ENCODE measurements at places on chromosomes 1 and 21.

DNA sequence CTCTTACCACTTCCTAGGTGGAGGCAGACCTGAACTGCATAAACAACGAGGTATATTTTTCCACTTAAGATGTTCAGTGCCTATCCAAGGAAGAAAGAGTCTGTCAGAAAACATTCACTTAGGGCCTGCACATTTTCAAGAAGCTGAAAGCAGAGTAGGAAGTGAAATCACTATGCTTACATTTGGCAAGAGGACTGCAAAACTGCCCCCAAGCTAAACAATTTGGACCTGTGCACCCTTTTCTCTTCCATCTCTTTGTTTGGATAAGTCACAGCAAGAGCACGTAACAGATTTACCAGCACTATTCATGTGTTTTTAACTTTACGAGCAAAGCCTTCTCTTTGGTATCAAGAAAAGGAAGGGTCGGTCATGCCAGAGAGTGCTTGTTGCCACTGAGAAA lies 13.2 kb upstream of the BEND5 start:
- no peak for DNase-seq

DNA sequence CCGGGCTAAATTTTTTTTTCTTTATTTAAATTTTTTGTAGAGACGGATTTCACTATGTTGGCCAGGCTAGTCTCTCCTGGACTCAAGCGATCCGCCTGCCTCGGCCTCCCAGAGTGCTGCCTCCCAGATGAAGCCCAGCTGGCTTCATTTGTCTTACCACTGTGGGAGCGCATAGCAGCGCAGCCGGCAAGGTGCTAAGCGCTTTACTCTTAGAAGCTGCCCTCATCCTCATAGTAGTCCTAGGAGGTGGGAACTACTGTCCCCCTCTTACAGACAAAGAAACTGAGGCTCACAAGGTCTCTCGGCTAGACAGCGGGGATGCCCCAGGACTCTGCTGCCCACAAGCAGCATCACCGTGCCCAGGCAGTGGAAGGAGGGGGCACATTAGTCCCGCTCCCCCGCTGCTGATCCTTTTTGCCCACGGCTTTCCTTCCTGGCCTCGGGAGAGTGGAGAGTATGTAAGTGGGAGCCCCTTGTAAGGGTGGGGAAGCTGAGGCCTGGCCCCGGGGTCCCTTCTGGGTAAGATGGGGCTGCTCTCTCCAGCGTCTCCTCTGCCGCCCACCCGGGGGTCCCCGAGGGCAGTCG lies 726 bp downstream of the TMEM54 start:
- no peak for DNase-seq

- DNase-seq = no peak
These were observed 6.6 kb downstream of the CMPK1 start for GRCh38 chr1:47340227-47340626.

GRCh38 chr1:217626321-217626720 lies 4.6 kb downstream of the GPATCH2 start:
- no peak for DNase-seq

DNA sequence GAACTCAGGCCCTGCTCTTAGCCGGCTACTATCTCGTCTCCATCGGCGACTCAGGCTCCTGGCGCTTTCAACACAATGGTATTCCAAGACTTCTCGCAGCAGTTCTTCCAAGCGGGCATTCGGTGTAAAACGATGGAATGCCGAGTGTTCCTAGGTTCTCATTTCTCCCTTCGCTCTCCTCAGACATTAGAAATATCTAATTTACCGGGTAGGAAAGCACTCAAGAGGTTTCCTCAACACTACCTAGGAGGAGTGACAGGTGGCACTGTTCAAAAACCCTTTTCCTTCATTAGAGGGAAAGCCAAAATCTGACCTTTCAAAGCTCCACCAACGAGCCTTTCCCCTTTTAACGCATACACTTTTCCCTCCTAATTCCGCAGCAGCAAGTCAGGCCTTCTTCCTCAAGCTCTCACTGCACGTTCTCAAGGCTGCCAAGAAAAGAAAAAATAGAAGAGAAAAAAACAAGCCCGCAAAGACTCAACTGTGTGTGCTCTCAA lies 601 bp downstream of the UBE2G2 start:
- DNase-seq = no peak

- no peak for DNase-seq
These were observed 169.0 kb downstream of the RYR2 start for GRCh38 chr1:237211031-237211430.

DNA sequence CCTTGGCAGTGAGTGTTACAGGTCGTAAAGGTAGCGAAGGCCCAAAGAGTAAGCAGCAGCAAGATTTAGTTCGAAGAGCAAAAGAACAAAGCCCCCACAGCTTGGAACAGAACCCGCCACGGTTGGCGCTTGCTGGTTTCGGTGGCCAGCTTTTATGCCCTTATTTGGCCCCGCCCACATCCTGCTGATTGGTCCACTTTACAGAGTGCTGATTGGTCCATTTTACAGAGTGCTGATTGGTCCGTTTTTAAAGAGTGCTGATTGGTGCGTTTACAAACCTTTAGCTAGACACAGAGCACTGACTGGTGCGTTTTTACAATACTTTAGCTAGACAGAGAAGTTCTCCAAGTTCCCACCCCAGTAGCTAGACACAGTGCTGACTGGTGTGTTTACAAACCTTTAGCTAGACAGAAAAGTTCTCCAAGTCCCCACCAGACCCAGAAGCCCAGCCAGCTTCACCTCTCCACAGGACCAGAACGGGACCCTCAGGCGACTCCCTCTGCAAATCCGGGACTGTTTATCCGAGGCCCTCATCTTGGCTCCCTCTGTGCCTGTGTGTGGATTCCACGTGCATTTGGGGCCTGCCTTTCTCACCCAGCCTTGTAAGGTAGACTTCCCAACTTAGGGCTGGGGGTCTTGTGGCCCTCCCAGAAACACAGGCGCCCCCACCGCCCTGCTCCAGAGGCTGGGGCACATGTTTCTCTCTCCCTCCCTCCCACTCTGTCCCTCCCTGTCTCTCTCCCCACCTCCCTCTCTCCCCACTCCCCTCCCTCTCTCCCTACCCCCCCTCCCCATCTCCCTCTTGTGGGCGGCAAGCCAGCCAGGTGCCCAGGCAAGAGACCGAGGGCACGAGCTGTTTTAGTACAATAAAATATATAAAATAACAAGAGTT lies 12.6 kb downstream of the FTCD start:
- no peak for DNase-seq

DNA sequence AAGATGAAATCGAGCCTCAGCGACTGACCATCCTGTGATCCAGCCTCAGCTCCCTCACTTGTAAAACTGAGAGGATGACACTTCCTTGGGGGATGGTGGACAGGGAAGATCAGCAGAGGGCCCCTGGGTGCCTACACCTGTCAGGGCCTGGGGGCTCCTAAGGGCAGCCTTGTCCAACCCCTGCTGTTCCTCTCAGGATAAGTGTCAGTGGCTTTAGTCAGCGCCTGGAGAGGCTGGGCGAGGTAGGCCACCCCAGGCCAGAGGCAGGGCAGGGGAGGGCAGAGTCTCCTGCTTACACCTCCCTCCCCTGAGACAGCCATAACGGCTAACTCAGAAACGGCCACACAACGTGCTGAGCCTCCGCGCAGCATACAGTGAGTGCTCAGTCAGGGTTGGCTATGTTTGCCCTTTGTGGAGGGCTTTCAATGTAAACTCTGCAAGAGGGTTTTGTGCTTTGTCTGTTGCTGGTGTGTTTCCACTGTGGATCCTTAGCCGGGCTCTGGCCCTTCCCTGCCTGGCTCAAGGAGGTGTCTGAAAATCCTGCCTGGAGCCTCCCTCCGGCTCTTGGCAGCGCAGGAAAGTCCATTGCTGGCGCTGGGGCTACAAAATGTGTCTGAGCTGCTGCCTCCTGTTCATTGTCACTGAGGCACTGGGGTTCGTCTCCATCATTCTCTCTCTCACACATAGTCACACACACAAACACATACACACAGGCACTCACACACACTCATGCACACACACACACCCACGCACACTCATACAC lies 588.4 kb downstream of the PTPRU start:
- DNase-seq = no peak

DNA sequence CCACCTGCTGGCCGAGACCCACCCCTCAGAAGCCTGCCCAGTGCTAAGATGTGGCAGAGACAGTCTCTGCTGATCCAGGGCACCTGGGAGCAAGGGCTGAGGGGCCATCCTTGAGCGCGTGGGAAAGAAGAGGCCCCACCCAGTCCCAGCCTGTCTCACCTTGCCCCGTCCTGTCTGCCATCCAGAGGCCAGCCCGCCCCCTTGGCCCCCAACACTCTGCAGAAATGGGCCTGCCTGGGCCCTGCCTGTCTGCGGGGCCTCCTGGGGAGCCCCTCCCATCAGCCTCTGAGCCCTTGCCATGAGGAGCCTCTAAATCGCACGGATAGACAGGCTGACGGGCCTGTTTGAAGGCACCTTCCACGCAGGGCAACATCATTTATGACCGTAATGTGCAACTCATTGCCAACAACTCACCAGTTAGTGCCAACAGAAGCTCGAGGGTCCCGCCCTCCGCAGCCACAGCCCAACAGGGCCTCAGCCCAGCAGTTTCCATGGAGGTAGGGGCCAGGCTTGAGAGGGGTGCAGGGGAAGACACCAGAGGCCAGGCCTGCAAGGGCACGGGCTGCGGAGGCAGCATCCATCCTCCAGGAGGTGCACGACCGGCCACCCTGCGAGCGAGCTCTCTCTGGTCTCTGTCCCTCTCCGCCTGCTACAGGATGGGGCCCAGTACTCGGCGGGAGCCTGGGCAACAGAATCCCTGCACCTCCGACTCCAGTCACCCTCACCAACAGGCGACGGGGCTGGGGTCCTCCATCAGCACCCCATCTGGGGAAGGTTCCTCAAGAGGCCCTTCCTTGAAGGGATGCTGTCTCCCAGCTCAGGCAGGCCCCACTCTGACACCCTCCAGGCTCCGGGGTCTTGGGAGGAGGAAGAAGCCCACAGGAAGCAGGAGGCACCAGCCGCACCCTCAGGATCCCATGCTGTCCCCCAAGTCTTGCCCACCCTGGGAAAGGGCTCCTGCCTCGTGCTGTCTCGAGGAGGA lies 78.0 kb downstream of the MEGF6 start:
- peak; percentile 60 for DNase-seq

GRCh38 chr1:212606395-212607205 lies 2.0 kb upstream of the ATF3 start:
- peak; percentile 32 for DNase-seq

DNA sequence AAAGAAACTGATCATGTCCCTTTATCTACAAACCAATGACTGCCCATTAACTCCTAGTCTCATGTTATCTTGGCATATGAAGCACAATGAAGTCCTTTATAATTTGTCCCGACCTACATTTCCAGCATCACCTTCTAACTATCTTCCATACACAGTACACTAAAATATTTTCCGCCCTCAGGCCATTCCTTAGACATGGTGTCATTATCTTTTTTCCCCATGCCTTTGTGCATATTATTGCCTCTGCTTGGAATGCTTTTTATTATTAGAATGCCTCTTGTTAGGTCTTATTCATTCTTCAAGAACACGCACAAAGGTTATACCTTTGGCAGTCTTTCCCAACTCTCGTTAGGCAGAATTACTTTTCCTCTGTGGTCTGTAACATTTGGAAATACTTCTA lies 39.6 kb downstream of the ATG4C start:
- no peak for DNase-seq

DNA sequence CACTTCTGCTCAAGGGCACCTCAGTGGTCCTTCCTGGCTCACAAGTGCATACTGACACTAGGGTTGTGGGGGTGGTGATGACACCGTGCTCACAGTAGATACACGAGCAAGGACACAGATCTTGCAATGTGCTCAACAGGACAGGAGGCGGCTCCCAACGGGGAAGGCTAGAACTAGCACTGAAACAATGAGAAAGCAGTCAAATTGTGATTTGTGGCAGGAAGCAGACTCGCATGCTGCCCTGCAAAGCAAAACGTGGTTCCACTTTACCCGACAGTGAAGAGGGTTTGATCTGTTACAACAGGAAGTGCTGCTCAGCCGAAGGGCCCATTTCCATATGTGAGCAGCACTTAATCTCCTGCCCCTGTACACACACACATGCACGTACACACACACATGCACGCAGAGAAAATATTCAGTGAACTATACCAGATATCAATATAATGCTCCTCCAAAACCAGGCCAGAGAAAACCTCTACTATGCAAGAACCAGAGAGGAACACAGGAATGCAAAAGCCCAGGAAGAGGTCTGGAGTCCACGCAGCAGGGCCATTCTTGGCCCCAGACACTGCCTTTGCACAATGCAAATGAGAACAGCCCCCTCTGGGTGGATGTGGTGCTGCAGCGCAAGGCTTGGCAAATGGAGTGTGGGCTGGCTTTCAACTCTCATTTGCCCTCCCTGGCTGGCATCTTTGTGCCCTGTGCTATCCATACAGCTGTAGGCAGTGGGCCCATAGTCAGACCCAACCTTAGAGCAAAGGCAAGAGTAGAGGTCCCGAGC lies 47.1 kb downstream of the KANK4 start:
- DNase-seq = no peak

GRCh38 chr1:110250749-110251148 lies 40.6 kb downstream of the KCNC4 start:
- no peak for DNase-seq

DNA sequence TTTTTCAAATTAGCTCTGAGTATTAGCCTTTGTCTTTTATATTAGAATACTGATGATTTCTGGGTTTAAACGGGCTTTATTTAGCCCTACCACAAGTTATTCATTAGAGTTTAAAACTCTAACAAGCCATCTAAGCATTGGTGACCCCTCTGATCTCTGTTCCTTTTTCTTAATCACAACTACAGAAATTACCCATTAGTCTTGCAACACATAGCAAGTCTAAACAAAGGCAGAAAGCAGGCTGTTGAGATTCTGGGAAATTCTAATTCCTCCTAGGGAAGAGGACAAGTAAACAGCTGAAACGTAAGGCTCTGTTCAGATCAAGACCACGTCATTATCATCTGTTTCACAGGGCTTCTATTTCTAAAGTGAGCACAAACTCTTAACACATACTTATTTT lies 491.2 kb upstream of the ZRANB2 start:
- no peak for DNase-seq

DNA sequence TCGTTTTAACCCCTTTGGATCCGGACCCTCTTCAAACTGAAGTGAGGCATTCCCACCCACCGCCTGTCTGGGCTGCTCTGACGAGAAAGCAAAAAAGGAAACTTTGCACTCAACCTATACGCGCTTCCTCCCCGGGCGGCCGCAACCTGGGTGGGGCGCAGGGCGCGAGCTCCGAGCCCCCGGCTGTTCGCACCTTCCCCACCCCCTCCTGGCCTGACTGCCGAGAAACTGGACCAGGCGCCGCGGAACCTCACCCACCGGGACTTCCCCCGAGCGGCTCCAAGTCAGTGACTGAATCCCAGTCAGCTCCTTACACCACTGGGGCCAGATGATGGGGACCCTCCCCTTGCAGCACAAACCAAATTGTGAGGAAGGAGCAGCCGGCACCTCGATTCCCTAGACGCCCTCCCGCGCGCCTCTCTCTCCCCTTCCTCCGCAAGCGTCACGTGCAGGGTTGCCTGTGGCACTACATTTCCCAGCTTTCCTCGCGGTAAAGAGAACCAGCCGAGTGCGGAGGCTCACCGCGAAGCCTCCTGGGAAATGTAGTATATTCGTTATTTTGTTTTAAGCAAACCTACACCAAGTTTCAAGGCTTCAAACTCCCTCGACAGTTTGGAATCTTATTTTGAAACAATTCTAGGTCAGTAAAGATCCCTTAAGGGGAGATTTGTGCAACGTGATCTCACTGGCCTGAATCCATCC lies at the start of gene RAB29:
Gene RAB29 (minus strand): TSS at position 468 of the 702 bp plus-strand sequence. CDS start 526 bp downstream, outside the sequence.
- peak; percentile 85 for DNase-seq
